ENCODE measurements at places on chromosomes 5 and 9.

DNA sequence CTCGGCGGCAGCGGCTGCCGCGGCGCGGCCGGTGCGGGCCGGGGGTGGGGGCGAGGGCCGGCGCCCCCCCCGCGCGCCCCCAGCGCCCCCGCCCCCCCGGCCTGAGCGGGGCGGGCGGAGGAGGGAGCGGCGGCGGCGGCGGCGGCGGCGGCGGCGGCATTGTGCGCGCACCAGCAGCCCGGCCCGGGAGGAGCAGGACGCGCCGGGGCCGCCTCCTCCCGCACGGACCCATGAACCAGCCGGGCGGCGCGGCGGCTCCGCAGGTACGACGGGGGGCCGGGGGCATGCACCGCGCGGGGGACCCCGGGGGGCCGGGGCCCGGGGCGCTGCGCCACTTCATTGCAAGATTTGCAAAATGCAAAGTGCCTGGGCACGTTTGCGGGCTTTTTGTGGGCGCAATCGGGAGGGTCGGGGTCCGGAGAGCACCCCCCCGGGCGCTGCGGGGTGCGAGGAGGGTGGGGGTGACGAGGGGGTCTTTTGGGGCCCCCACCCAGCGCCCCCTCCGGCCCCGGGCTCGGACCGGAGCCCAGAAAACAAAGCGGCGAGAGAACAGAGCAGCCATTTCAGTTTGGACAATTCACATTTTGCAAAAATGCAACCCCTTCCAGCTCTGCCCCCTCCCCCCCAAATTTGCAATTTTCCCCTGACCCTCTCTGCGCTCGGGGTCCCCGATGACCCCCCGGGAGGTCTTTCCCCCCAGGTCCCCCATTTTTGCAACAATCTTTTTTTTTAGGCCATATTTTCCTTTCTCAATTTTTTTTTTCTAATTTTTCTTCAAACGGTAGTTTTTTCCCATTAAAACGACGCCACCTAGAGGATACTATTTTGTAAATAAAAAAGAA lies at the start of gene ZNF618:
Gene ZNF618 (plus strand): TSS at position 159 of the 842 bp plus-strand sequence. CDS start 72 bp downstream, at position 231.
- no peak for DNase-seq

GRCh38 chr5:71601222-71602026 lies 14.3 kb downstream of the MCCC2 start:
- no peak for DNase-seq

- DNase-seq, result no peak
Observed at GRCh38 chr9:117656002-117656401, 48.2 kb upstream of the TLR4 start.

GRCh38 chr5:101915554-101915953 lies 380.5 kb downstream of the SLCO4C1 start:
- no peak for DNase-seq

DNA sequence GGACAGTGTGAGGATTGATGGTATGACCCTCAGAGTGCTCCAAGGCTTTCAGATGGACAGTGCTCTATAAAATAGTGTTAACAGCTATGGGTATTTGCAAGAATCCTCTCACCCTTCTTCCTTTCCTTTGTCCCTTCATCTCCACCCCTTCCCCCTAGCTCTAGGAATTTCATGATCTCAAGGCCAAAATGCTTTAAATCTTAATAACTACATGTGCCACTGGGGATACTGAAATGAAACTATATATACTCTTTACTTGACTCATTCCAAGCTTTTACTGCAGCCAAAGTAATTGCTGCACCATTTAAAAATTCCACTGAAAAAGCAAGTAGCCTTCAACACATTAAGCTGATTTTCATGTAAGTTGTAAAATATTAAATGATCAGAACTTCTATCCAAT lies 361.6 kb upstream of the SLC30A5 start:
- DNase-seq, result no peak

GRCh38 chr9:111516061-111516465 lies 8.9 kb upstream of the ZNF483 start:
- no peak for DNase-seq

DNA sequence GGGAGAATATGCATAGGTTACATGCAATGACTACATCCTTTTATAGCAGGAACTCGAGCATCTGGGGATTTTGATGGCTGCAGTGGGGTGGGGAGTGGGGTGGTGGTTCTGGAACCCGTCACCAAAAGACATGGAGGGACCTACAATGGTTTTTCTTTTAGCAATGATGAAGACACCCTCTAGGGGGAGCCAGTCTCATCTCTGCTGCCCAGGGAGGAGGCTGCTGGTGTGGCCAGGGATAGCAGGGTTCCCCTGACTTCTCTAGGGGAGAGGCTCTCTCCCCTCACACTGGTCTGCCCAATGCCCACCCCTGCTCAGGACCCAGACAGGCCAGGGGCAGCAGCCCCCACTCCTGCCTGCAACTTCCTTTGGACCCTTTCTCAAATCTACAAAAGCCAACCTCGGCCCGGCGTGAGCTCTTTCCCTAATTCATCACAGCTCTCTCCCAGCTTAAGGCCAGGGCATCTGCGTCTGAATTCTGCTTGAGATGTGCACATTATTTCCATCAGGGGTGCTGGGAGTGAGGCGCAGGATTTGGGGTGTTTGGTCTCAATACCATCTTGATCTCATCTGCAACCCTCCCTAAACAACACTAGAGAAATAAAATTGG lies 73.6 kb upstream of the RETREG1 start:
- DNase-seq, result no peak

DNA sequence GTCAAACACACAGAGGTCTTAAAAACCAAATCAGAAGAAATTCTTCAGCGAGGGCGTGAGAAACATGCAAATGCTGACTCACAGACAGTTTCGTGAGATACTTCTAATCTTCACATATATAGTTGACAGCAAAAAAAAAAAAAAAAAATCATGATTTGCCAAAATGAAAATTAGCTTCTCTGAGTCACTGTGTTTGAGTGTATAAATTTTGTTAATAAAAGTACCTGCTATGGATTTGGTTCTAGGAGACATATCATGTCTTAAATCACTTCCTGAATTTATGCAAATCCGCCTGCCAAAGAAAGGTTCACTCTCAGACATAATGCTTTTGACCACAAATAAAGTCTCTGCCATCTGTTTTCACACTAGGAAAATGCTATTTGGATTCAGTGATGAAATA lies 114.3 kb downstream of the SLC1A3 start:
- no peak for DNase-seq

DNA sequence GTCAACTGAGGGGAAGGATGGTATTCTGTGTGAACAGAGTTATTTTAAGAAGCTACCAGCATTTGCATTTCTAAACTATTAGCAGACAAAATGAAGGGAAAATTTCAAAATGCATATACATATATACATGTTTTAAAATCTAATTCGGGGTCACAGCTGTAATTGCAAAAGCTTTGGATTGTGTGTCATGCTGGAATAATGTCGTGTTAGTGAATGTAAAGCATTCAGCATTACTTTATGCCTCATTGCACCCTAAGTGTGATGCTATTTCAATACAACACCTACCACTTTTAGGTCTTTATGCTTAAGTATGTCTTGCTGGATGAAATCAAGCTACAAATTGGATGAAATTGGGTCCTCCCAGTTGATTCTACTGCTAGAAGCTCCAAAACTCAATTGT lies 687.6 kb upstream of the MEF2C start:
- DNase-seq, result no peak

DNA sequence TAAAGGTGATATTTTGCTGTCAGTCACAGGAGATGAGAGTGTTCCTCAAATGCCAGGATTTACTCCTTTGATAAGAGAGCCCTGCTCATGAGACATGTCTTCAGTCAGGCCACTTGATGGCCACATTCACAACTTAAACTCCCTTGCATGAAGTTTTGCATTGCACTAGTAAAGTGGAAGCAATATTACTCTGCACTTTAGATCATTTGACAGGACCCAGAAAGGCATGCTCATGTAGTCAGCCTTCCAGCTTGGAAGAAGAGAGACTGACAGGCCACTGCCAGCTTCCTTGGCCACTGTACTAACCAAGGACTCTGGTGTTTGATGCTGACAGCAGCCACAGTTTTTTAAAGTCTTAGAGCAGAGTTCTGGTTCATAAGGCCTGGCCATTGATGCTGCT lies 42.6 kb downstream of the NPR3 start:
- no peak for DNase-seq

DNA sequence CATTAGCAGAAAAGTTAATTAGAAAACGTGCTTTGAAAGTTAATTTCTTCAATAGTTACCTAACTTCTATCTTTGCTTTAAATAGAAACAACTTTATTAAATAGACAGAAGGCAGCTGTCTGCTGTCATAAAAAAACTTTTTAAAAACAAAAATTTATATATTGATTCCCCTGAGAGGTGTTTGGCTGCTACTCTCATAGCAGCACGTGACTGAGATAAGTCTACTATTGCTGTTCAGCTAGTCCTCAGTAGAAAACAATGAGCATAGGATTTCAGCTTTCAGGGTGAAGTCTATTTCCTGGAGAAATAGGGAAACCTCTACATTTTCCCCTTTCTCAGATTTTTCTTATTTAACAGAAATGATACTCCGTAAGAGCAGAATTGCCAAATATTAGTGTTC lies 135.0 kb upstream of the FBN2 start:
- no peak for DNase-seq

GRCh38 chr9:33227008-33227398 lies 13.0 kb upstream of the SPINK4 start:
- DNase-seq, result no peak

DNA sequence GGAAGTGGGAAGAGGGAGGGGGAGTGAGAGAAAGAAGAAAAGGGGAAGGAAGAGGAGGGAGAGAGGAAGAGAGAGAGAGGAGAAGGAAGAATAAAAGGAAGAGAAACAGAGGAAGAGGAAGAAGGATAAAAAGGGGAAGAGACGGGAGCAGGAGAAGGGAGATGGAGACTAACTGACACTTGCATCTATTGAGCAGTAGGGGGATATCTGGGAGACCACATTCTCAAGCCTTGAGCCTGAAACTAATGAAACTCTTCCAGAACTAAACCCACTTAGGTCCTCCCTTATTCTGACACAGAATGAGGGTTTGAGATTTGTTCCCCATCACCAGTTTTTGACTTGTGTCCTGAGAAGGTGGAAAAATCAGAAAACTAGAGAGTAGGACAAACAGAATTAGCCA lies 533.3 kb downstream of the CDH12 start:
- DNase-seq, result no peak

GRCh38 chr5:173765661-173766060 lies 122.5 kb upstream of the CPEB4 start:
- DNase-seq, result no peak

DNA sequence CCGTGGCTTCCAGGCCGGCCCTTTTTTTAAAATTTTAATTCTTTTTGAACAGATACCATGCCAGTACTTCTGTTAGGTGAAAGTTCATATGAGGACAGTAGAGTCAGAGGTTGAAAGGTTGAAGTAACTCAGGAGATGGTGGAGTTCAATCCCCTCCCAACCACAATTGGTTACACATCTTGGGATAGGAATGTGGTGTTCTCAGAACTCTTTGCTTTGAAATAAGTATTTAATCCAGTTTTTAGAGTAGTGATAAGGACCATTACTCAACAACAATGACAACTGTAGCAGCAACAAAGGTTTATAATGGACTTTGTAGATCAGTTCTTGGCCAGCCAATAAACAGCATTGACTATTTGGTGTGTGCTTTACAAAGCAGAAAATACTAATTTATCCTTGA lies 116.0 kb downstream of the ARHGAP26 start:
- DNase-seq, result no peak

DNA sequence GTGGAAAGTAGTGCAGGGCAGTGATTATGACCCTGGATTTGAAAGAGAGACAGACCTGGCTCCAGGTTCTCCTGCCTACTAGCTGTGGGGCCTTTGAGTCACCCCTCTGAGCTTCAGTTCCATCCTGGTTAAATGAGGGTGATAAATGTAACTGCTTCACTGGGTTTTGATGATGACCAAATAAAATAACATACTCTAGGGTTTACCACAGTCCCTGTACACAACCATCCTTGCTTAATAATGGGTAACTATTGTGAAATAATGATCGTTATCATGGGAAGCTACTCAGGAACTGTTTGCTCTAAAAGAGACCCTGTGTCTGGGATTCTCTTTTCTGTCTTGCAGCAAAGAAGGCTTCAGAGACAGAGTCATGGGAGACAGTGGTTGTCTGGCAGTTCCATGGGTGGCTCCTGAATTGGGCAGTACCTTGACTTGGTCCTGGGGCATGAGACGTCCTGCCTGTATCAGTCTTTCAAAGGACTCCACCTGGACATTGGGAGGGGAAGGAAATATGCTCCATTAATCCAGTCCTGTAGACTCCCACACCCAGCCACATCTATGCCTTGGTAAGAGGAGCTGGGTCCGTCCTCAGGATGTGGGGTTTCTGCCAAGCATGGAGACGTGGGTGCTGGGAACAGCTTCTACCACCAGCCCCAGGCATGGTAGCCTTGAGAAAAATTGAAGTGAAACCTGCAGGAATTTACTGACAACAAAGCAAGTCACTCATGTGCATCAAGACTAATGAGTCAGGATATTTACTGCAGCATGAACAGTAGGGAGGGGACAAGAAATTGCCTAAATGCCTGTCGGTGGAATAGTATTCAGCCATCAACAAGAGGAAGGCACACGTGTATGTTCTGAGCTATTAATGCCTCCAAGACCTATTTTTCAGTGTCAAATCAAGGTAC lies 23.4 kb downstream of the AKNA start:
- DNase-seq, result no peak

DNA sequence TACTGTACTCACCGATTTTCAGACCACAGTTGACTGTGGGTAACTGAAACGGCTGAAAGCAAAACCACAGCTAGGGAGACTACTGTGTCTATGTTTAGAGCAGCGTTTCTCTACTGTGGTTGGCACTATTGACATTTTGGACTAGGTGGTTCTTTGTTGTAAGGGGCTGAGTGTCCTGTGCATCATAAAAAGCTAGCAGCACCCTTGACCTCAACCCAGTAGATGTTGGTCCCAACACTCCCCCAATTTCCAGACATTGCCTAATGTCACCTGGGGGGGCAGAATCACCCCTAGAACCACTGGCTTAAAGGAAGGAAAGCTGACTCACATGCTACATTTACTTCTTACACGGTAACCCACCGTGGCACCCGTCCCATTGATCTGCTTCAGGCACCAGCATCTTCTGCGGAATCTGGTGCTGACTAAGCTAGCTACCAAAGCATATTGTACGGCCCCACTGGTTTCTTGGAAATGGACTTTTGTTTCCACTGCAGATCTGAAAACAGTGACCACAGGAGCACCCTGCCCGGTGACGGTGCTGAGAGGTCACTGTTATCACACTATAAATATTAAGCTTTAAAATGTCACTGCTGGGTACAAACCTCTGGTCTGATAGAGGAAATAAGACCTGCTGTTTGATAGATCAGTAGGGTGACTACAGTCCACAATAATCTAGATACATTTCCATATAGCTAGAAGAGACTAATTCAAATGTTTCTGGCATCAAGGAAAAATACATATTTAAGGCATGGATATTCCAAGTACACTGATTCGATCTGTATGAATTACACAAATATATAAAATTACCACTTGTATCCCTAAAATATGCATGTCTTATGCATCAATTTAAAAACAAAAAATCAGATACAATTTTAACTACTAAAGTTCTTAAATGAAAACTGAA lies 151.4 kb downstream of the HSD17B3 start:
- DNase-seq, result no peak

GRCh38 chr5:110917161-110917875 lies 154.2 kb upstream of the TSLP start:
- DNase-seq, result no peak

DNA sequence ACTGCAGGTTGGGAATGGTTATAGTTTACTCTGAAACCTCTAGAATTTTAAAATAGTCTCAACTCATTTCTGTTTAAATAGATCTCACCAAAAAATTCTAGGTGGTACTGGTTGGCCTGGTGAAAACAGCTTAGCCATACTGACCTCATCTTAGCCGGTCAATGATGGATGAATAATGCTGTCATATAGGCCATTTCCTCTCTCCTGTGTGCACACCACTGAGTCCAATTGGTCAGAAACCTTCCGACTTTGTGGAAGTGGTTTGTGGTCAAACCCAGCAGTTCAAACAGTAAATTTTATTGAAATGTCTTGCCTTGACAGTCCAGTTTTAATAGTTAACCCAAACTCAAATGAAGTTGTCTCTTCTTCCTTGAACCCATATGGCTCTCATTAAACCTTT lies 98.6 kb downstream of the GIN1 start:
- DNase-seq, result no peak

All from esophagus squamous epithelium (tissue), 5 donors.